Adrenal gland (tissue), 19 donors: ENCODE measurements at places on chromosomes 11 and 22. TPM values are rescaled to one million over a fixed set of nuclear protein-coding genes. Genes with fewer than 3 reads are reported as not detected.

GRCh38 chr22:46969961-46970360 is 207.5 kb downstream of the TBC1D22A start:
- DNase-seq: no peak

DNA sequence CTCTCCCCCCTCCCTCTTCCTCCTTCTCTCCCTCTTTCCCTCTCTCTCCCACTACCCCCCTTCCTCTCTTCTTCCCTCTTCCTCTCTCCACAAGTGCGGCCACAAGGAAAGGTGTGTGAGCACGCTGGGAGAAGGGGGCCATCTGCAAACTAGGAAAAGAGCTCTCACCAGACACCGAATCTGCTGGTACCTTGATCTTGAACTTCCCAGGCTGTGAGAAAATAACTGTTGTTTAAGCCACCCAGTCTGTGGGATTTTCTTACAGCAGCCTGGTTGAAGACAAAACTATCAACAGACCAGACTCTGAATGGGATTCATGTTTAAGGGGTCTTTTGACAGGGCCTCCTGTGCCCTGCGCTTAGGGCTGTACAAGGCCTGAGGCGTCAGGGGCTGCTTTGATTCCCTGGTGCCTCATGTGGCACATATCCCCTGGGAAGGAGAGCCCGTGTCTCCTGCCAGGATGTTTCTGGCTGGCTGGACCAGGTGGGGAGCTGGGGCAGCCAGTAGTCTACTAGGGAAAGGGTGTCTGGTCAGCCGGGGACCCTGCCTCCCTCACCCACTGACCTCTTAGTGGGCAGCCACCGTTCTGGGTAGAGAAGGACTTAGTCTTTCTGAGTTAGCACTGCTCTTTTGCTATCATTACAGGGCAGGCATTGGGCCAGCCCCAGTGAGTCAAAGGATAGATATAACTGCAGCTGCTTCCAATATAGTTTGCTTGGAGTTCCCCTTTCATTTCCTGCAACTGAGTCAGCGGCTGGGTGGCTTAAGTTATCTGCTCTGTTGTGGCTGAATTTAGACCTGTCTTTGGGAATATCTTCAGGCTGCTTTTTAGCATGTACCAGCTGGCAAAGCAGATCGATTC is 6.2 kb downstream of the PANX1 start:
- DNase-seq: peak; percentile 77

OR4A16 gene
- not detected for total RNA-seq

FJX1 gene
- total RNA-seq: 22.3 TPM

DNA sequence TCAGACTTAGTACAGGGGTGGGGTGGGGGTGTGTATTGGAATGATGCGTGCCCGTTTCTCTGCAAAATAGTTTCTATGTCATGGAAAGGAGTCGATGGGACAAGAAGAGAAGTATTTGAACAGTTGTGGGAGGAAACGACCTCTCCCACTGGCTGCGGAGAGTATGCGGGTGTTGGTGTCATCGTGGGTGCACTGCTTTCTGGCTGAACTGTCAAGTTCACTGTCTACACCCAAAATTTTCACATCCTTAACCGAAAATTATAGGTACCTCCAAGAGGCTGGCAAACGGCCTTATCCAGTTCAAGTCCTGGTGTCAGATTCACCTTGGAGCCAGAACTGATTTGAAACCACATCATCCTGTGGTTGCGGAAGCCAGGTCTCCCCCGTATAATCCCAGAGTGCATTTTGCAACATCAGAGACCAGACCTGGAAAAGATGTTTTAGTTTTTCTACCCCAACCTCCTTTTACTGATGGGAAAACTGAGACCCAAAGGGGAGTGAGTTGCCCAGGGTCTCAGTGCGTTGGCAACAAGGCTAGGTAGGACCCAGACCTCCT is 497 bp upstream of the SSRP1 start:
- peak; percentile 23 for DNase-seq

GRIK4 gene
- total RNA-seq: 4.8 TPM

GRCh38 chr22:50210378-50211139 is 9.7 kb downstream of the SELENOO start:
- no peak for DNase-seq

GRCh38 chr11:14611939-14612338 is 31.7 kb upstream of the PDE3B start:
- no peak for DNase-seq

GRCh38 chr11:36122671-36123070 is 166.6 kb downstream of the COMMD9 start:
- DNase-seq: no peak

GRCh38 chr11:33620423-33621171 is 80.0 kb downstream of the C11orf91 start:
- no peak for DNase-seq

- no peak for DNase-seq
Observed at GRCh38 chr22:38453066-38453672, 1.8 kb downstream of the KCNJ4 start.

GRCh38 chr11:124943254-124943616 is 7.4 kb upstream of the HEPACAM start:
- no peak for DNase-seq

GRCh38 chr11:123166071-123166559 is 28.9 kb downstream of the CLMP start:
- peak; percentile 28 for DNase-seq

DNA sequence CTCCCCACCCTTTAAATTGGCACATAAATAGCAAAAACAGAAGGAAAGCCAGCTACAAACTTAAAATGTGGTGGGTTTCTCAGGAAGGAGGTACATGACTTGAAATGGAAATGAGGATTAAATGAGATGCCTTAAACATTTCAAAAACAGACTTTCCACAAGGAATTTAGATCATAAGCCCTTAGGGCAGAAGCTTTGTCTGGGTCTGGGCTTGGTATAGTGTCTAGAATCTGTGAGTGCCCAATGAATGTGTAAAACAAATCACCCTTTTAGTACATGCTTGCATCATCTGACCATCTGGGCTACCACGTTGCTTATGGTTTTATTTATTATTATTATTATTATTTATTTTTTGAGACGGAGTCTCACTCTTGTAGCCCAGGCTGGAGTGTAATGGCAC is 37.1 kb upstream of the CREB3L1 start:
- DNase-seq: no peak

DNA sequence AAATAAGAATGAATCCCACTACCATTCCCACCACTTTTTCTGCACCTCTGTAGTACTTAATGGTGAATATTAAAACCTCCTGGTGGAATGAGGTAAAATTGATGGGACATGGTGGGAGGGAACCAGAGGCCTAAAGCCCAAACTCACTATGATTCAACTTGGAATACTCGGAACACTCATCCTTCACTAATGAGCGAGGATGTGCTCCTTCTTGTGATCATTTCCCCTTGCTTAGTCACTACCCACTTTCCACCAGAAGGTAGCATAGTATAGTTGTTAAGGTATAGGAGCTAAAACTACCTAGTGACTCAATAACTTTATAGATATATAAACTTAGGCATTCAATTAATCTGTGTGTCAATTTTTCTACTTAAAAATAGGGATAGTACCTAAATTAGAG is 728.9 kb downstream of the OPCML start:
- DNase-seq: no peak

- peak; percentile 59 for DNase-seq
Observed at GRCh38 chr11:61362542-61362875, 335 bp downstream of the TMEM138 start.

DNA sequence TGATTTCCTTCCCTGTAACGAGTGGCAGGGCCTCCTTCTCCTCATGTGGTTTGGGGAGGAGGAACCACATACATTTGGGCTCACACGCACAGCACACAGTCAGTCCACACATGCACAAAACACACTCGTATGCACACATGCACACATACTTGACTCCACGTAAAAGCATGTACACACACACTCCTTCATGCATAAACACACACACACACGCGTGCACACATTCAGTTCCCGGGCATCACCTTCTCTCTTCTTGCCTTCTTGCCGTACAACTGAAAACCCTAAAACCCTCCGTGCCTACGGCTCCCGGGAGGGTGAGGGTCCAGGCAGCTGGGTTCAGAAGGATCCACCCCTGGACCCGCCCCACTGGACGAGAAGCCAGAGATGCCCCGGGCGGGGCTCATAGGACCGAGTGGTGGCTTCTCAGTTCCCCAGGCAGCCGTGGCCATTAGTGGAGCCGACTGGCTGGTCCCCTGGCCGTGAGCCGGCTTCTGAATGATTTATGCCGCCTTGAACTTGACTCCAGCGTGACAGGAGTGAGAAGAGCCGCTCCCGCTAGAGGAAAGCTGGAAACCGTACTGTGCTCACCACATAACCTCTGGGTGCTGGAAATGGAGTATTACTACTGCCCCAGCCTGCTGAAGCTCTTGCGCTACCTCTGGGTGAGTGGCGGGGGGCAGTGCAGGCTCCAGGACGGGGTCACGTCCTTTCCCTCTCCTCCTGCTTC is 117.4 kb downstream of the KIAA1671 start:
- DNase-seq: peak; percentile 73

DNA sequence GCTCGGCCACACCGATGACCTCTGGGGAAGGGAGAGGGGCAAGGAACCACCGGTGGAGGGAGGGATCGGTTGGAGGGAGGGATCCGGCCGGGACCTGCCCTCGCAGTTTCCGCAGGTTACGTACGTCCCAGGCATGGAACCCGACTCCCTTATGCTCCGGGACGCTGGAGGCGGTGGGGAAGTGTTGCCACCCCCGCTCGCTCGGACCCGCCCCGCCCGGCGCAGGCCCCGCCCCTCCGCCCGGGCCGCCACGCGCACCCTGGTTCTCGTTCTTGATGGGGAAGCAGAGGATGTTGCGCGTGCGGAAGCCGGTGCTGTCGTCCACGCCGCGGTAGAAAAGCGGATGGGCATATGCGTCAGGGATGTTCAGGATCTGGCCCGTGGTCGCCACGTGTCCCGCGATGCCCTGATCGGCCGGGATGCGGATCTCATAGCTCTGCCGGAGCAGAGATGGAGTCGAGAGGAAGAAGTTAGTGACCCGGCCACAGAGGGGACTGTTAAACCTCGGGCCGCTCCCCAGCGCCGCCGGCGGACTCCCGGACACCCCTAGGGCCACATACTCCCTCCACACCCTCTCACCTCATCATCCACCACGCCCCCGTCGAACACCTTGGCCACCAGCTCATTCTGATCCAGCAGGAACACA is 89.8 kb downstream of the PDE2A start:
- peak; percentile 49 for DNase-seq

DNA sequence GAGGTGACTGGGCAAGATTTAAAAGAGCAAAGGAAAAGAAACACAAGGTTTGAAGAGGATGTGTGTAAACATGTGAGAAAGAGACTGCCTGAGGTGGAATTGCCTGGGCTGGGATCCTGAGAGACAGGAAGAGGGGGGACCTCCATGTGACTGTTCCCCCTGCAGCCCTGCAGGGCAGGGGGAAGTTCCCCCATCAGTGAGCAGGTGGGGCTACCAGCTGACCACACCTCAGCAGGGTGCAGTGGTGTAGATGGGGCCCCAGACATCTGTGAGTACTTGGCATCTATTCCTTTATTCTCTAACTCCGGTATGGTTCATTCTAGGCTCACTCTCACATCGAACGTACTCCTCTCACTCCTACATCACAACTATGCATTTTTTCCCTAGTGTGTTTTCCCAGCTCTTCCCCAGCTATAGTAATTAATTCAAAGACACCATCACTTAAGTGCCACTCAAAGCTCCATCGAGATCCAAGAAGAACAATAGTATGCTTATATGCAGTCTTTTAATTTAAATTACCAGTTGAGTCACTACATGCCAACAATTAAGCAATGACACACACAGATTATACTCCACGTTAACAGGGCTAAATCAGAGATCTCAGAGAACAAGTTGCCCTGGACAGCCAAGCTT is 42.7 kb downstream of the LGR4 start:
- no peak for DNase-seq

GRCh38 chr11:47352556-47352955 is at the start of gene MYBPC3:
MYBPC3 (minus strand) TSS chr11:47352702; CDS start chr11:47352647, 55 bp downstream.
- no peak for DNase-seq

- peak; percentile 10 for DNase-seq
Observed at GRCh38 chr22:33438273-33438672, 380.1 kb upstream of the SYN3 start.

GRCh38 chr11:44684859-44685281 is 41.9 kb upstream of the TSPAN18 start:
- no peak for DNase-seq

- DNase-seq: no peak
Observed at GRCh38 chr11:8719721-8720120, 37.1 kb downstream of the RPL27A start.

APOBEC3F gene
- total RNA-seq: 10.3 TPM

- DNase-seq: no peak
Observed at GRCh38 chr11:130580372-130580771, 131.9 kb downstream of the ADAMTS15 start.

TMPRSS13 gene
- 0.97 TPM for total RNA-seq

- peak; percentile 58 for DNase-seq
Observed at GRCh38 chr11:111819161-111819828, 52.1 kb downstream of the ALG9 start.

DNA sequence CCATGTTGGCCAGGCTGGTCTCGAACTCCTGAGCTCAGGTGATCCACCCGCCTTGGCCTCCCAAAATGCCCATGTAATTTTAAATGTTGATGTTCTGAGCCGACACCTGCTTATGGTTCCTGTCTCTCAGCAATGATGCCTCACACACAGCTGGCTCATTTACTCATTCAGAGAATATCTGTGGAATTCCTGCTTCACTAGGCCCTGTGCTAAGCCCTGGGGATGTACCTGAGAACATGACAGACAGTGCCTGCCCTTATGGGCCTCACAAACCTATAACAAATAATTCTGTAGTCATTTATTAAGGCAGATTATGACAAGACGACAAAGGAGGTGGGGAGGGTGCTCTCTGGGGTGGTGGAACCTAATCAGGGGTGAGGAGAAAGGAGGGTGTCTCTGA is 93.7 kb downstream of the PRR5L start:
- no peak for DNase-seq

DNA sequence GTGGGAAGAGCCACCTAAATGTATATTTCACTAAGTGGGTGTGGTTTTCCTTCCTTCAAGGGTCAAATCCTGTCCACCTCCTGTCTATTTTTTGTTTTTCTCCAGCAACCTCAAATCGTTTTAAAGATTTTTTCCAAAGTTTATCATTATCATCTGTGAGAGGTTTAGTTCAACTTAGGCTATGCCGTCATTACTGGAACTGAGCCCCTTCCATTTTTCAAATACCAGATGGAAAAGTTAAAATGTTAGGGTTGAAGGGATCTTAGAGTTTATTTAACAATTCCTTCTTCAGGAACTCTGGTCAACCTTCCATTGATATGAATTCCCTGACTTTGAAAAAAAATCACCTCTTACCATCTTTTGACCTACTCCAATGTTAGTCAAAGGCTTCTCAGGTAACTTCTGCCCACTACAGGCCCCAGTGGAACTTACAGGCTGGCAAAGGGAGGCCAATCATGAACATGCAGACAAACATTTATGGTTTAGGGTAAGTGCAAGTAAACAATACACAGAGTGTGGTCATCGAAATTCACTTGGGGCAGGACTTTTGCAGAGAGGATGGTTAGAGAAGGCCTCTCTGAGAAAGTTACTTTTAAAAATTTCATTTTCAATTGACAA is 45.2 kb downstream of the SYN3 start:
- no peak for DNase-seq

OR51M1 gene
- total RNA-seq: not detected
